ENCODE measurements at places on chromosomes 7 and 10.

- no peak for DNase-seq
Observed at GRCh38 chr7:480531-481218, 39.0 kb downstream of the PDGFA start.

DNA sequence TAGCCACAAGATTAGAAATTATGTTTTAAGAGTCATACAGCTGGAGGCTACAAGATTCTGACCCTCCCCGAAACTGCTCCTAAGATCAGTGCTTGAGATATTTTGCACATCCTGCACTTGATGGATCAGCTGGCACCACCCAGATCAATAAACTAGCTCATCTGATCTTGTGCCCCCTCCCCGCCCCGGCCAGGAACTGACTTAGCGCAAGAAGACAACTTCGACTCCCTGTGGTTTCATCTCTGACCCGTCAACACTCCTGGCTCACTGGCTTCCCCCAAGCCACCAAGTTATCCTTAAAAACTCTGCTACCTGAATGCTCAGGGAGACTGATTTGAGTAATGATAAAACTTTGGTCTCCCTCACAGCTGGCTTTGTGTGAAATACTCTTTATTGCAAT, 73.5 kb upstream of the NPSR1 start:
- DNase-seq, result no peak

DNA sequence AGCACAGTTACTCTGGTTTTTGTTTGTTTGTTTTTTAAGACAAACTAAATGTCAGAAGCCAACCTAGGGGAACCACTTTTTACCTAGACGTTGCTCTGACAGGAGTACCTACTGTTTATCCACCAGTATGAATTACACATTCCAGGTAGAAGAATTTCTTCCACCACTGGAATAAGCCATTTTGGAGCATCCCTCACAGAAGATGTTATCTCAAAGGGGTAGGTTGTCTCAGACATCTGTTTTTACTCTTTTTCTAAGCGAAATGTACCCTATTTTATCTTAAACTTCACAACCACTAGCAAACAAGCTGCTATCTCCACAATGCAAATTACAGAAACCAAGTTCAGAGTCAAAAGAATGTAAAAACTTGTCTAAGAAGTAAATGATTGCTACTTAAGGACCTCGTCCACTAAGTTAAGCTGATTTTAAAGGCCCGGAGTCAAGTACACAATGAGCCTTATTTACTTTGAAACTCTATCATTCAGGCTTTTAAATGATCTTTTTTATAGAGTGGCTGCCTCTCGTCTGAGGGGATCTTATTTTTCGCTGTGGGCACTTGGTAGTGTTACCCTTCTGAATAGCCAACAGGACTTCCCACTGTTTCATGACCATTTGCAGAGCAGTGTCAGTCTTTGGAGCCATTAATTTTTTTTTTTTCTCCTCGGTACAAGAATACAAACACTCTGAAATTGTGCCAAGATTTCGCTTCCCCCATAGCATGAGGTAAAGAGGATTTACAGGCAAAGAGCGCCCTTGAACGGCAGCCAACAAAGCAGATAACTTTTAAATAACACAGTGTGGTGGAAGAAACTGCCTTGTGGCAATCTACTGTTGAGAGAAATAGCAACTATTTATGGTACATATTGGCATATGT, 15.7 kb upstream of the ARMC3 start:
- DNase-seq, result no peak

DNA sequence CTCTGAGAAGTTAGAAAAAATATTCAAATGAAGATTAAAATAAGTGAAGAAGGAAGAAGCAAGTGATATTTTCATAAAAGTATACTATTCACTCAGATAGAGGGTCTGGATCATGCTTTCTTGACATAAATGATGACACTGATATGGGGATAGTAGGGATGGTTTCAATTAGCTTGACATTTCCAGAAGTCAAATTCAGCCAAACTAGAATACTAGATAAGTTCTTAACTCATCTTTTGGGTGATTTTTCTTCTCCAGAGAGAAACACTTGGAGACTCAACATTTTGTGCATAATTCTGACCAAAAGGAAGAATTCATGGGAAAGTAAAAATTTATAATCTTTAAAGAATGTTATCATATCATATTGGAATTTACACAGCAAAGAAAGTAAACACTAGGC, 152.0 kb upstream of the LRGUK start:
- DNase-seq, result no peak

GRCh38 chr10:49760789-49761188, 1.3 kb downstream of the OGDHL start:
- no peak for DNase-seq

GRCh38 chr7:131046246-131046645, 281.4 kb upstream of the MKLN1 start:
- DNase-seq, result no peak

GRCh38 chr7:155108144-155108901, 38.2 kb downstream of the HTR5A start:
- DNase-seq, result no peak

DNA sequence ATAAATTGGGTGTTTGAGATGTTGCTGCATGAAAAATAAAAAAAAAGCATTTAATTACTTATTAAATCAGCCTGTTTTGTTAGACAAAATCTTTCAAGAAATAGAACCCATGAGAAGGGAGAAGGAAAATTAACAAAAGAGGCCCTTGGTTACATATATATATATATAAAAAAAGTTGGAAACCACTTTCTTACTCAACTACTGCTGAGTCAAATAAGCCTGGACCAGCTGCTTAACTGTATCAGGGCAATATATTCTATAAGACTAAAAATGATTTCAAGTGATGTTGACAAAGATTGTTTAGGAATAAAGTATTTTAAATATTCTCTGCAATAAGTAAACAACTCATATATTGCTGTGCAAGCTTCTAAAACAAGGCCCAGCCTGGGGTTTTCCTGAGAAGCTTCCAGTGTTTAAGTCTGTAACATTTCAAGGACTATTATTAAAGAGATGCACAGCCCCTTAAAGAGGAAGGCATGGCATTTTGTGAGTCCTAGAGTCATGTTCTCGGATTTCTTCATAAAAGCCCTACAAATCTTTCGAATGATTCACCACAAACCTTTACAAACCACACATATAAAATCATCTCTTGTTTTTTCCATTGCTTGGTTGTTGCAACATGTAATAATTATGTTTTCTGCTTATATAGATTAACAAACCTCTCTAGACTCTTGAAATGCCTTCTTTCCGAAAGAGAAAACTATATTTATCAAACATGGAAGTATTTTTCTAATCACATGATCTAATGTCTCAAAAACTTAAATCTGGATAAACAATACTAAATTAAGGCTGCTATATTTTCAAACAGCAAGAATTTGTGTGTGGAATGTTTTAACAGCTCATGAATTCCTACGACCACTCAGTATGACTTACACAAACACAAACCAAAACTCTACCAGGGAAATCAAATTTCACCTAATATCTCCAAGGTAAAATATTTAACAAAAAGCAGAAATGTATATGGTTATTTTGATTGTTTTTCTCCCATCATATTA, 14.3 kb downstream of the JAZF1 start:
- peak; percentile 84 for DNase-seq

DNA sequence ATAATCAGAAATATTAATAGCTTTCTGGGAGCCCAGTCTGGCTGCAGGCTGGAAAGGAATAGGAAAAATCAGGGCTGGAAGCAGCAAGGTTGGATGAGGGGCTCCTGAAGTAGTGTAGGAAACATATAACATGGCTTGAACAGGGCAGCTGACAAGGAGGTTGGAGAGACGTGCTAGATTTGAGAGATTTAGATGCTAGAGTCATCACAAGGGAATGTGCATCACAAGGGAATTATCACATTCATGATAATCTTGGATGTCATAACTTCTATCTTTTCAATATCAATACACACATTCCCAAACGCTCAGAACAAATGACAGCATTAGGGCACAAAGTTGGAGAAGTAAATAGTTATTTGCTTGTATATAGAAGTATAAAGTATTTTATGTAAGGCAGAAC, 120.9 kb upstream of the EGFR start:
- DNase-seq, result no peak

DNA sequence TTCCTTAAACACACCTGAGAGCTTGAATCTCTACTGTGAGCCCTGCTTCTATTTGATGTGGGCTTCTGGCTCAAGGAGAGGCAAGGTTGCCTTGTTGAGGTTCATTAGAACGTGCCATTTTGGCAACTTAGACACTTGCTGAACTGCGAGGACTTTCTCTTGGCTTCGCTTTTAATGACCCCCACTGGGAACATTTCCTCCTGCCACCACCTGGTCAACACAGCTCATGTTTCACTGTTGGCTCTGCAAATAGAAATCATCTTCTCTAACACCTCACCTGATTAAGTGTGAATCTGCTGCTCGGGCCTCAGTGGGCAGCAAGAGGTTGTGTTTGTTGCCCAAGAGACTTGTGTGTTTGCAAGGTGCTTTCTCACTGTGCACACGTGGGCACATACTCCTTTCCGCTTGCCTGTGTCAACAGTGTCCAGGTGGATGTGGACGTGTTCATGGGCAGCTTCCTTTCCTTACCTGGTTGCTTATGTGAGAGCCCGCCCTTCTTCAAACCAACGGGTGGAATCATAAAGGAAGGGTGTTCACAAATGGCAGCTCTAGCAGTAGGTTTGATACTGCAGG, 147.0 kb downstream of the NRP1 start:
- DNase-seq, result no peak

- DNase-seq, result no peak
Observed at GRCh38 chr7:64113981-64114380, 68.7 kb downstream of the ZNF727 start.

GRCh38 chr7:76294344-76295024, 8.0 kb upstream of the HSPB1 start:
- peak; percentile 75 for DNase-seq

DNA sequence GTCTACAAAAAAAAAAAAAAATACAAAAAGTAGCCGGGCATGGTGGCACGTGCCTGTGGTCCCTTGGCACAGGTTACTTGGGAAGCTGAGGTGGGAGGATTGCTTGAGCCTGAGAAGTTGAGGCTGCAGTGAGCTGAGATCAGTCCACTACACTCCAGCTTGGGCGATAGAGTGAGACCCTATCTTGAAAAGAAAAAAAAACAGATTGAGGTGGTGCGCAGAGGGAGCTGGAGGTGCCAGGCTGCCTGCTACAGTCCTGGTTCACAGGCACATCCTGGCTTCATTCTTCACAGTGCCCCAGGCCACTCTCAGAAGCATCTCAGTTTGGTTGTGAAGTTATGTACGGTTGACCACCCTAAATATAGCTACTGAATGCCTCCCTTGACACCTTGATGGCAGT, 4.8 kb downstream of the MMP21 start:
- DNase-seq, result no peak

GRCh38 chr10:88232029-88232895, 350.9 kb downstream of the RNLS start:
- DNase-seq, result no peak

DNA sequence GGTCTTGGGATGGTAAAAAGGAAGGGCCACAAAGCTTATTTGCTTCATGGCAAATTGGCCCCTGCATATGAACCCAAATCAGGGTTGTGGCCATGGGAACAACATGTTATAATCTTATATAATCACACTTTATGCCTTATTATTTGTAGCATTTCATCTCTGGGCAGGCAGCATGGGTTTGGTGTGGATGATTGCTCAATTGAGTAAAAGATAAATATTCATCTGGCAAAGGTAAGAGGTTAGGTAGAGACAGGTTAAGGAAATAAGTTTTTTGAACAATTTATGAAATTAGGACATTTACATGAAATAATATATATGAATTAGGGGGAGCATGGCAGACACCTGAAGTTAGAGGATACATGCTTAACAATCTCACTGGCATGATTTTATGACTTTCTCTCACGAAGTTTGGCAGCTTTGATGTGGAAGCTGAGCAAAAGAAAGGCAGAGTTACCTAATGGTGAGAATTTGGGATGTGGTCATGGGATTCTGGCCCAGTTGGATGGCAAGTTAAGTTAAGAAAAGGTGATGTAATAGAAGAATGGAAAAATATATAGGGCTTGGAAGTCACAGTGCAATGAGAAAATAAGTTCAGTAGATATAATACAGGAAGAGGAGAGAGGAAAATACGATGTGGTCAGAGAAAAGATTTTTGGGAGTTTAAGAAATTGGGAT, 88.1 kb upstream of the FAM3C start:
- DNase-seq, result no peak

DNA sequence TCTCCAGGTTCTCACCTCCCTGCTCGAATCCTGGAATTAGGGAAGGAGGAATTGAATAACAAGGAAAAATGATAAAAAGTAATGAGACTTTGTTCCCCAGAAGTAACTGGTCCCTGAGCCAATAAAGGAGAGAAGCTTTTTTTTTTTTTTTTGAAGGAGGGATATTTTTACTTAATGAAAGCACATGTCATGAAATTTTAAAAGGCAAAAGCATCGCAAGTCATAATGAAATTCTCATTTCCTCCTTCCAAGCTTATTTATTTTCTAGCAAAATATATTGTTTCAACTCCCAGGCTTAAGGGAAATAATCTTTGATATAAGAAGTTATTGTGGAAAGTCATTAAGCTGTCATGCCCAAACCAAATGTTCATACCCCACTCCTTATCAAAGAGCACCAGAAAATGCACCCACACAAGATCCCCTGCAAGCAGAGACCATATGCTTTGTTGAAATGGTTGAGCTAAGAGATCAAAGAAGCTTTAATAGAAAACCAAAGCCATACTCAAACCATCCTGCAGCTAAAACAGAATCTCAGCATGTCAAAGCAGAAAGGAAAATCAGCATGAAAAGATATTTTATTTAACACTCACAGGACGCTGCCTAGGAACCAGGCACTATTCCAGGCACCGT, 16.7 kb upstream of the ABCC2 start:
- DNase-seq, result no peak

GRCh38 chr7:125467996-125468854, 538.6 kb upstream of the POT1 start:
- no peak for DNase-seq

DNA sequence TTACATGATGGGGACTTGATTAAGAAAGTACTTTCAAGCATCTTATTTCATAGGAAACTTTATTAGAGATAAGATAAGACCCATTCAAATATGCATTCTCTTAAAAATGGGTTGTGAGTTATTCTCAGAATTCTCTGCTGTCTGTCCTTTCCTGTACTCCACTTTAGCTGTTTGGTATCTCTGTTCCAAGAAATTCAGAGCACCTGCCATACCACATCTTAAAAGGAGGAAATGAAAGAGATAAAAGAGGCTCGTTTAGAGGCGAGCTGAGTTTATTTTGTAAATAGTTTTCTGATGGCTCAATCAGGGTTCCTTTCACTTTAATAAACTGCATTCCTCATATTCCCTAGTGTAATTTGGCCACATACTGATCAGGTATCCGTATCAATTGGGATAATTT, 87.2 kb downstream of the MDFIC start:
- no peak for DNase-seq

GRCh38 chr7:158013085-158013668, 574.4 kb downstream of the PTPRN2 start:
- no peak for DNase-seq

GRCh38 chr7:137933270-137934017, 68.4 kb downstream of the CREB3L2 start:
- DNase-seq, result no peak

DNA sequence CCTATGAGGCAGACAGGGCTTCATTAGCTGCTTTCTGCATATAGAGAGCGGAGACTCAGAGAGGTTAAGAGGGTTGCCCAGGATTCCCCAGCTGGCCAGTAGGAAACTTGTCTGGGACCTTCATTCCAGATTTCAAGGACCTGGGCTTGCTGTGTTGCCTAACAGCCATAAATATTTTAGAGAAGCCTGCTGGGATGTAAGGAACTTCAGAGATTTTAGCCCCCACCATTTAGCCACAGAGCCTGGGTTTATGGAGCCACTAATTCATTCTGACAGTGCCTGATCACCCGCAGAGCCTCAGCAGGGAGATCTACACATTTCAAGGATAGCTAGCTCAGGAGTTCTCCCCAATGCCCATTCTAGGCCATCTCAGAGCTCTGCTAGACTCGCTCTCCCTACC, 56.6 kb upstream of the TRUB1 start:
- no peak for DNase-seq
